ENCODE measurements at places on chromosomes 2 and 18.

- DNase-seq = no peak
These were observed 147.7 kb upstream of the RAB12 start for GRCh38 chr18:8461544-8461943.

- DNase-seq = no peak
These were observed 29.0 kb upstream of the ATOH8 start for GRCh38 chr2:85724731-85725181.

DNA sequence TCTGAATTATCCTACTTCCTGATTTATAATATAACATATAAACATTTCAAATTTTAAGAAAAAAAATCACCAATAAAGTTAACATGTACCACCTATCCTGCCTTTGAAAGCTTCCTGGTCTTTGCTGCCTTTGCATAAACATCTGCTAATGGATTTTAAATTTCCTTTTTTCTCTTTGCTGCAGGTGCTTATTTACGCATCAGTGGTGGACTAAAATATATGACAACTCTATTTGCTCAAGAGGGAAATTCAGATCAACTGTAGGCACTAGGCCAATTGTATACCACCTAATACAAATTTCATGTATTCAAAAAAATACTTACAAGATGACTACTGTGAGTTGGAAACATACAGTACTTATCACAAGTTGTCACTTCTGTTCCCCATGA, 57.2 kb downstream of the RAD51AP2 start:
- no peak for DNase-seq

- DNase-seq = no peak
These were observed 19.4 kb downstream of the DOK1 start for GRCh38 chr2:74573747-74574562.

DNA sequence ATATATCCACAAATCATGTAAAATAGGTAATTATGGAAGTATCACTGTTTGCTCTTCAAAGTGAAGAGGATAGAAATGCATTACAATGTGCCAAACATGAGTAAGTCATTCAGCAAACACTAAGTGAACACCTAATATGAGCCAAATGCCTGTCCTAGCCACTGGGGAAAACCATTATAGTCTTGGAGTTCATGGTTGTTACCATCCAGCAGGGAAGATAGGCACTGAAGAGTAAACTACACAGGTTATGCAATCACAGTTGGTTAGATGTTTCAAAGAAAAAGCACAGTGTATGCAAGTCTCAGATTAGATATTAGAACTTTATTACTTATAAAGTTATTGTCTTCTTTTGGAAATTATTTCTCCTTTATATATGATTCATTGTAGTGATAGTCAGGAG, 3.9 kb upstream of the SERPINB2 start:
- no peak for DNase-seq

DNA sequence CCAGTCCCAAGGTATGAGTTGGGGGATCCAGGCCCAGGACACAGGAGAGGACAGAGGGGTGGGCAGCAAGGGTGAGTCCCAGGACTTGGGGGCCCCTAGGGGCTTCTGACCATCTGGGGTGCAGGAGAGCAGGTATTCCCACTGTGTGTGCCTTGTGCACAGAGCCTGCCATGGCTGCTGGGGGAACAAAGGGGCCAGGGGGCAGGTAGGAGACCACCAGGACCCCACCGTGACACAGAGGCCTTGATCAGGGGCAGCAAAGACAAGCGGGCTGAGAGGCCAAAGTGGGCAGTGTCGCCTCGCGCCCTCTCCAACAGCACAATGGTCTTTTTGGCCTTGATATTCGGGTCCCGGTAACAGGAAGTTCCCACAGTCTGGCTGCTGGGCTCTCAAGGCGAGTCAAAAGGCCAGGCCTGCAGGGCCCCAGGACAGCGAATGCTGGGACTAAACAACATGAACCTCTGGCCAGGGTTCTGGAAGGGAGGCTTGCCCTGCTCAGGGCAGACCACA, 12.3 kb upstream of the GPR17 start:
- DNase-seq = no peak

DNA sequence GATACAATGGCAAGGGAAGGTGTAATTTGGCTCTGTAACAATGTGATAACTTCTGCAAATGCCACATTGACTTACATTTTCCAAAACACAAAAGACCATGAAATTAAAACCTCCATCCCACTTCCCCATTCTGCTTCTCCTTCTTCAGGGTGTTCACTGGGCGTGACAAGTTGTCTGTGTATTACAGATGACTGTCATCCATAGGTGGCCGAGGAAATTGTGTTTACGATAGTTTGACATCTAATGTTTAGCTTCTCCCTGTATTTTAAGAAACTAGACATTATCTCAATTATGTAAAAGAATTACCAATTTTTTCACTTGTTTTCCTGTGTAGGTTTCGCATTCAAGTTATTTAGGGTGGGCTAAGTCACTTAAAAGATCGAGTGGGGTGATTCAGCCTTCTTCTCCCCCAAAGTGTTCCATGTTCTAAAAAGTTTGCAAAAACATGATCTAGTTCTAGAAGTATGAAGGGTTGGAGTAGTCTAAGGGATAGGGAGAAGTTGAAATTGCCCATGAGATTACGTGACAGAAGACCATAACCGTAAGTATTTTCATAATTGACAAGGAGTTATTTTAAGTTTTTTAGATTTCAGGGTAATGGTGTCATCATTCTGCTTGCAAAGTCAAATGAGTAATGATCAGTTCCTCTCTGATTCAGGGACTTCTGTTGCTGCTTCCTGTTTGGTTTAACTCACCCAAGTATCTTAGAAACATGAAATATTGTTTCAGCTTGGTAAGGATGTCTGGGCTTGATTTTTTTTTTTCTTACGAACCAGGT, 25.2 kb upstream of the CYTIP start:
- DNase-seq = no peak
